ENCODE measurements at places on chromosomes 1 and 21. TPM values are rescaled to one million over a fixed set of nuclear protein-coding genes. Genes with fewer than 3 reads are reported as not detected.
A peak's percentile ranks its signal among the peaks of the same experiment; 100 is the strongest.

DNA sequence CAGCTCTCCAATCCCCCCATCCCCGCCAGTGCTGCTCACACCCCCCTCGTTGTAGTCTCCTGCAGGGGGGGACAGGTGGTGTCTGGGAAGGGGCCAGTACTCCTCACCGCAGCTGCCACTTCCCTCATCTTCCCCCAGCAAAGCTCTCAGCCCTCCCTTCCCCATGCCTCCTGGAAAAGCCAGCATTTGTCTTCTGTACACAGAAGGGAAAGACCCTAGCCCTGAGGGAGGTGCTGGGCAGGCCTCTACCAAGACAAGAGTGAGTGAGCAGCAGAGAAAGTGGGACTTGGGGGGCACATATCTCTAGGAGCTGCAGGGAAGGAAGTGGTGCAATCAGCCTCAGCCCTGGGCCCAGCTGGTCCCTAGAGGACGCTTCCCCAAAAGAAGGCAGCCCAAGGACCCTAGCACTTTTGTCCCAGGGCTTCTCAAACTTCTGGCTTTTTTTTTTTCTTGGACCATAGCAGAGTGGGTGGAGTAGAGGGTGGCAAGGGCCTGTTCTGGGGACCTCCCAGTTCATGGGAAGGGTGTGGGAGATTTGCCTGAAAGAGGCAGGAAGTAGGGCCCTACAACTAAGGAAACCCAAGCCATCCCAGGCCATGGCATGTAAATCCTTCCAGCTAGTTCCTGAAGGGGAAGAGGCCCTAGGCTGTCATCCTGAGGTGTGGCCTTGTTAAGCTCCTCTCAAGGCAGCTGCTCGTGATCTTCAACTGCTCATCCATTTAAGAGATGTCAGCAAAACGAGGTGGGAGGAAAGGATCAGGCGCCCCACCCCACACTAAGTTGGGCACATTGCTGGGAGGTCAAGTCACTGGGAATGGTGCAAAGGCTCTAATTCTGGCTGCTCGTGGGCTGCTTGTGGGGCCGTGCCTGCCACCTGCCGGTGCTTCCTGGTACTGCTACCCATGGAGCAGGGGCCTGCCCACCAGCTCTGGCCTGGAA, 12.6 kb downstream of the ZC3H12A start:
- H3K27me3 ChIP-seq, result no peaks in the 10 kb centered on the region
- H3K4me3 ChIP-seq, result no peak overlapping the region
- peak overlapping the region; percentile 79 for H3K27ac ChIP-seq
- peak; percentile 79 for DNase-seq
- H3K36me3 ChIP-seq, result no peaks in the 10 kb centered on the region

GRCh38 chr1:94798462-94798861, 21.7 kb upstream of the SLC44A3 start:
- no peaks in the 10 kb centered on the region for H3K36me3 ChIP-seq
- DNase-seq, result no peak
- no peaks in the 10 kb centered on the region for H3K4me1 ChIP-seq
- no peak overlapping the region for H3K27ac ChIP-seq
- no peak overlapping the region for H3K4me3 ChIP-seq
- no peaks in the 10 kb centered on the region for H3K27me3 ChIP-seq

Gene ANGPTL3
- total RNA-seq, result not detected

DNA sequence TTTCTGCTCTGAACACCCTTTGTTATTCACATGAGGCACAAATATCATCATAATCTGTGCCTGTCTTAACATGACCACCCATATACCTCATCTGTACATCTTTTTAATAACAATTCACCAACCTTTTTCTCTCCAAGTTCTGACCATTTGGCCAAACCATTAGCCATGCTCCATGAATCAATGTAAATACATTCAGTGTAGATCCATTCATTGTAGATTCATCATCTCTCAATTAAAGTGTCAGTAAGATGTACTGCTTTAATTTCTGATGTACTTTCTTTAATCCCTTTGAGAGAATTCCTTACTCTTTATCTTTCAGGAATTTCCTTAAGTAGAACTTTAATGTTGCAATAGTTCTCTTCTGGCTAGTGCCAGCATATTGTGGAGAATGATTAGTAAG, 126.2 kb upstream of the LRRC7 start:
- no peak for DNase-seq
- H3K4me1 ChIP-seq, result no peaks in the 10 kb centered on the region
- H3K4me3 ChIP-seq, result no peak overlapping the region
- H3K27ac ChIP-seq, result no peak overlapping the region
- no peaks in the 10 kb centered on the region for H3K36me3 ChIP-seq

Gene CRP
- total RNA-seq, result 1.4 TPM

GRCh38 chr1:201954263-201955008, 867 bp upstream of the TIMM17A start:
- peak overlapping the region; percentile 84 for H3K27ac ChIP-seq
- H3K4me3 ChIP-seq, result peak overlapping the region; percentile 66
- no peaks in the 10 kb centered on the region for H3K36me3 ChIP-seq
- no peaks in the 10 kb centered on the region for H3K4me1 ChIP-seq

Gene KCNJ9
- not detected for total RNA-seq

Gene KRTAP10-4
- total RNA-seq, result not detected

GRCh38 chr21:36859744-36860501, 106.5 kb downstream of the HLCS start:
- no peaks in the 10 kb centered on the region for H3K27me3 ChIP-seq

- no peak for DNase-seq
- peaks cover 4% of the 10 kb centered on the region for H3K4me1 ChIP-seq
- H3K4me3 ChIP-seq, result no peak overlapping the region
- no peaks in the 10 kb centered on the region for H3K27me3 ChIP-seq
- no peak overlapping the region for H3K27ac ChIP-seq
These were observed 1.1 kb upstream of the B3GALT5 start for GRCh38 chr21:39611551-39612190.

DNA sequence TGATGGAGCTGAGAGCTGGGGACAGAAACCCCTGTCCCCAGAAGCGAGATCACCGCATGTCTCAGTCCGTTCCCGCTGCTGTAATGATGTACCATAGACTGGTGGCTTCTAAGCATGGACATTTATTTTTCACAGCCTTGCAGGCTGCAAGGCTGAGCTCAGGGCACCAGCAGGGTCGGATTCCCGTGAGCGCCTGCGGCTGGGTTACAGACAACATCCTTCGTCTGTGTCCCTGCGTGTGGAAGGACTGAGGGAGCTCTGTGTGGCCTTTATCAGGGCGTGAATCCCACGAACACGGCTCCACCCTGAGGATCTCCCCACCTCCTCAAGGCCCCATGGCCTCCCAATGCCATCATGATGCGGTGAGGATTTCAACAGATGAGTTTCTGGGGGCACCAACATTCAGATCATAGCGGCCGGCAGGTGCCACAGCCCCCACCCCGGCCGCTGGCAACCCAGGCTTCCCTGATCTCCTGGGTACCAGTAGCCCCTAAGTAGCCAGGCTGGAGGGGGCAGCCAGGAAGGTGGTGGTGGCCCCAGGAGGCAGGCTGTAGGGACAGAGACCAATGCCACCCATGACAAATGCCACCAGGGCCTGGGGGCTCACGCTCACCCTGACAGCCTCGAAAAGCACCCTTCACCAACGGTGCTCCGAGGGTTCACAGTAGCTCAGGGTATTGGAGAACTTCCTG, 104.4 kb downstream of the CRYAA start:
- H3K4me1 ChIP-seq, result peaks cover 7% of the 10 kb centered on the region
- H3K27me3 ChIP-seq, result no peaks in the 10 kb centered on the region
- no peak for DNase-seq

Gene COL24A1
- 0.37 TPM for total RNA-seq

- H3K27ac ChIP-seq, result no peak overlapping the region
- no peaks in the 10 kb centered on the region for H3K27me3 ChIP-seq
- H3K4me1 ChIP-seq, result no peaks in the 10 kb centered on the region
- no peak for DNase-seq
- no peak overlapping the region for H3K4me3 ChIP-seq
These were observed 5.6 kb upstream of the RPTN start for GRCh38 chr1:152164517-152165136.

Gene FCRL5
- 0.48 TPM for total RNA-seq

Gene HHIPL2
- 0.55 TPM for total RNA-seq

- H3K4me1 ChIP-seq, result no peaks in the 10 kb centered on the region
- DNase-seq, result peak; percentile 43
- H3K36me3 ChIP-seq, result no peaks in the 10 kb centered on the region
- peak overlapping the region; percentile 72 for H3K4me3 ChIP-seq
These were observed 723 bp downstream of the CDC42BPA start for GRCh38 chr1:227317523-227318015.

All from uterus (tissue), 4 donors.